ENCODE measurements at places on chromosomes 5 and 9.
A peak's percentile ranks its signal among the peaks of the same experiment; 100 is the strongest.

GRCh38 chr9:69900406-69900805 lies 79.8 kb downstream of the CFAP95 start:
- DNase-seq, result no peak

DNA sequence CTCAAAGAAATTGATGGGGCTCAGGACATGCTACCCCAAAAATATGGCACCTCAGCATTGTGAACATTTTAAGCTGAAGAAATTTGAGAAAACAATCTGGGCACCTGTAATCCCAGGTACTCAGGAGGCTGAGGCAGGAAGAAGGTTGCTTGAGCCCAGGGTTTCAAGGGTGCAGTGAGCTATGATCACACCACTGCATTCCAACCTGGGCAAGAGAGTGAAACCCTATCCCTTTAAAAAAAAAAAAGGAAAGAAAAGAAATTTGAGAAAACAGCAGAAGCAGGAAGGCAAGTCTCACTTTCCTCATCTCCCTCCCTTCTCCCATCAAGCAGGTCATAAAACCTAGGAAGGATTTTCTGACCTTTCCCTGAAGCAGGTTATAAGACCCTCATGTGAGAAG lies 23.6 kb downstream of the TPD52L3 start:
- DNase-seq, result no peak

- no peak for DNase-seq
These were observed 21.8 kb downstream of the IL9 start for GRCh38 chr5:135873831-135874230.

DNA sequence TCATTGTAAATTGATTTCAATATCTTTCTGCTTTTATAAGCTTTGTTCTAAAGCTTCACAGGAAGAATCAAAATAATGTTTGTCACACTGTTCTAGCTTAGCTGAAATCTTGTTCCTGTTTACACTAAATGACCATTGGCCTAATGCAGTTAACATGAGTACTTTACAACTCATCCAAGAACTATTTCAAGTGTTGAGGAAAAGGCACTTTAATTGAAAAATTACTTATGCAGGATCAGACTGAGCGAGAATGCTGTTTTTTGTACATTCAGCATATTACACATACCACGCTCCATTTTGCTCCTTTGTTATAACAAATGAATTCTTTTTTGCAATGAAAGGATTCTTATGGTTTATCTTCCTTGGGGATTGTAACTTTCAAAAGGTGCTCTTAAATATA lies 22.4 kb upstream of the SMIM15 start:
- no peak for DNase-seq

GRCh38 chr5:138369706-138370105 lies 17.2 kb downstream of the KDM3B start:
- no peak for DNase-seq

DNA sequence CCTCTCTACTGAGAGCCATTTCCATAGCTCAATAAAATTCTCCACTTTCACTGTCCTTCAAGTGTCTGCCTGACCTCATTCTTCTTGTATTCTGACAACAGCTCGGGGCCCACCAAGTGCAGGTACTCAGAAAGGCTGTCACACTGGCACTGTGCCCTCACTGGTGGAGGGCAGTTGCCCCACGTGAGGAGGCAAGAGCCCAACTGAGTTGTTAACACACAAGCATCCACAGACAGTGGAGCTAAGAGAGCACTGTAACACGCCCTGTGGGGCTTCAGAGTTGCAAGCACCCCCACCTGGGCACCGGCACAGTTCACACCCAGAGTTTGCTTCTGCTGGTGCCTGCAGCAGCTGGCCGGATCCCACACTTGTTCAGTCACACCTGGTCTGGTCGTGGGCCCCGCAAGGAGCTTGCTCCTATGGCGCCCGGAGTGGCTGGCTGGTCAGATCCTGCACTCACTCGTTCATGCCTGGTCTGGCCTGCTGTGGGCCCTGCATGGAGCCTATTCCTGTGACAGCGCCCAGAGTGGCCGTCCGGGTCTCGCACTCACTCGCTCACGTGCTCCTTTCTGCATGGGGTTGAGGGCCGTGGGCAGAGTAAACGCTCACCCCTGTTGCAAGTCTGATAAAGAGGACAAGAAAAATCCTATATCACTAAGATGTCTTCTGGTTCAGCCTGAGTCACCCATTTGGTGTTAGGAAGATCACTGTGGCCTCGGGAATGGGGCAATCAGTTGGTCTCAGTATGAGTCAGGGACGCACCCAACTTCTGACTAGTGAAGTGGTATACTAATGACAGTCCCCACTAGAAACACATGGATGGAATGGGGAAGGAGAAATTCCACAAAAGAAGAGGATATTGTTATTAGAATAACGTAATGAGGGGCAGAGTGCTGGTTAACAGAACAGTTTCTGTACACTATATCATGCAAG lies 87.0 kb upstream of the CCNH start:
- DNase-seq, result no peak

DNA sequence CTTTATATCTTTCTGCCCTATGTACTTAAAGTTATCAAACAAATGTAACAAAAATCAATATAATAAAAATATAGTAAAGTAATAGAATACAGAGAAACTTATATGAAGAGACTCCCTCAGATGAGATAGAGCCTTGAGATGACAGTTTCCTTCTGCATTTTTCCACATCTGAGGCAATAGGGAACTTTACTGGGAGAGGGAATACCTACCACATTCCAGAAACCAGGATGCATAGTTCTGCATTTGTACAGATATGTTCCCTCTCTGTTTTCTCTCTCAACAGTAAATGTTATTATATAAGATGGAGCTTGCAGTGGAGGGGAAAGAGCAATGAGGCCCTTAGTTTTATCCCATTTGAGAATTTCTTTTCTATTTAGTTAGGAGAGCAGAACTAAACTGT lies 109.6 kb upstream of the KCNN2 start:
- no peak for DNase-seq

DNA sequence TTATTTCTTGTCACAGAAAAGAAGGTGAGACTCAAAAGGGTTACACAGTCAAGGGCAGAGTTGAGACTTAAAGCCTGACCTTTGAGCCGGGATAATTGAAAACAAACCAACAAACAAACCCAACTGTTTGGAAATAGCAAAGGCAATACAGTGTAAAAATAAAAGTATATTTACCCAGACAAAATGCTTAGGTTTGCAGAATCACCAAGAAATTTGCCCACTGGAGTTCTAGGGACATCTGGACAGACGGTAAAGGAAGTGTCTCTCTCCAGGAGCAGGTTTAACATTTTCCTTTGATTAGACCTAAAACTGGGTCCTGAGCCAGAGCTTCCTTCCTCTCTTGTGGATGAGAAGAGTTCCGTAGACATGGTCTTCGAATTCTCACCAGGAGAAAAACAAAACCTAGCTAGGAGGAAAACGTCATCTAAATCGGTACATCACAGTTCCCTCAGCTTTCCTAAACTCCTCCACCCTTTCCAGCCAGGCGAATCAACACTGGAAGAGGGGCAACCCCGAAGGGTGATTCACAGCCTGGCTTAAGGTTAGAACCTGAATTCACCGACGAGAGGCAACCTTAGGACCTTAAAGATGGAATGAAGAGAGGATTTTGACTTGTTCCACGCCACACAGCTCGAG lies 673 bp downstream of the CDC25C start:
- DNase-seq, result no peak

GRCh38 chr9:33332011-33332410 lies 41.7 kb downstream of the NFX1 start:
- no peak for DNase-seq

DNA sequence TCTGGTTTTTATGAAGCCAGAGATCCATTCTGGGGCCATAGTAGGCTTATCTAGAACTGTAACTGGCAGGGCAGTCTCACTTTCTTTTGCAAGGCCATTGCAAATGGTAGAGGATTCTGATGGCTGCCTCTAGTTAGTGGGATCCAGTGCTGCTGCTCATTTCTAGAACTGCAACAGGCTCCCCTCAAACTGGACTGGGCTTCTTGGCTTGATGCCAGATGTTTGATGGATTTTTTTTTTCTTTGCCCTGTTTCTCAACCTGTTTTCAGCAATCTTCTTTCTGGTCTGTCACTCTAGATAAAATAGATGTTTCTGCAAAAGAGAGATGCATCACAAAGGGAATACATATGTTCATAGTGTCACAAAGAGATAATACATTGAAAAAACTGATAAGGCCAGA lies 11.9 kb downstream of the CARTPT start:
- DNase-seq, result no peak

GRCh38 chr9:110083866-110084265 lies 124.1 kb downstream of the C9orf152 start:
- no peak for DNase-seq

- no peak for DNase-seq
These were observed 605.9 kb upstream of the KLF4 start for GRCh38 chr9:108095496-108095895.

DNA sequence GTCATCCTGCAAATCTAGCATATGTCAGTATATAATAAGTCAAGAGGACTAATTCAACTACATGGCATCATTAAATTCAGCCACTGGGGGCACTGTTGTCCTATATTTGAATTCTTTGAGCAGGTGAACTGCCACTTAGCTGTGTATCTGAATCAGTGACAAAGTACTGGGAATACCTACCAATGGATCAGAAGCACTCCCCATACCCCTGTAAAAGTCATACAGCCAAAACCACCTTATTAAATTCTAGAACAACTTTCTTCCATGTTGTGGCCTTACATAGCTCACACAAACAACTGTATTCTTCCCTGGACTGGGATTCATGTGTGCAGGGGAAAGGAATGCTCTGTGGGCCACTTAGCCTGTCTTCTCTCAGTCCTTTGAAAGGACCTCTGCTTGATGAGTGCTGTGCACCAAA lies 57.4 kb upstream of the PLPP6 start:
- peak; percentile 47 for DNase-seq

DNA sequence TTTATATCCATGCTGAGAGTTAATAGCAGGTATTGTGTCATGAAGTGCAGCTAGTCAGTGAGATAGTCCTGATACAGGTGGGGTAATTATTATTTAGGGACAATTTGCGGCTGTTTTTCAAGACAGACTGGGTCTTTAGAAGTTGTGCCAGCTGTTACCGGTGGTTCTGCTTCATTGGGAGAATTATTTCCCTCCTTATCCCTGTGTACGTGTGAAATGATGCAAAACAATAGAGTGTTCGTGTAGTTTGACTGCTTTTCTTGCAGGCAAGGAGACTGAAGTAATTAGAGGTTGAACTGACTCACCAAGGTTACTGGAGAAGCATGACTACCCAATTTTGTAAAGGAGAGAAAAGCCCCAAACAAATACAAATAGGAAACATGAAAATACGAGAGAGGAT lies 101.7 kb downstream of the ARRDC3 start:
- no peak for DNase-seq

- no peak for DNase-seq
These were observed 437.5 kb downstream of the TMEM232 start for GRCh38 chr5:110288766-110289511.

DNA sequence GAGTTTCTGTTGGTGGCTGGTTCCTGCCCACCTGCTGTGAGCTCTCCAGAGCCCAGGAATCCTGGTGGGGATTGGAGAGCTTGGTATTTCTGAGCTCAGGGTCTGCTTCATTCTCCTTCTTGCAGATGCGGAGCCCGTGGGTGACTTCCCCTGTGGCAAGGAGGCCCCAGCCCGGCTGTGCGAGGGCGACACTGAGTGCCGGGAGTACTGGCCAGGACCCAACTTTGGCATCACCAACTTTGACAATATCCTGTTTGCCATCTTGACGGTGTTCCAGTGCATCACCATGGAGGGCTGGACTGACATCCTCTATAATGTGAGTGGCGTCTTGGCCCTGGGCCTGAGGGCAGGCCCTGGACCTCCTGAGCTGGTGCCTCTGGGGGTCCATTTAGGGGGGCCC lies 39.5 kb downstream of the CACNA1B start:
- no peak for DNase-seq

DNA sequence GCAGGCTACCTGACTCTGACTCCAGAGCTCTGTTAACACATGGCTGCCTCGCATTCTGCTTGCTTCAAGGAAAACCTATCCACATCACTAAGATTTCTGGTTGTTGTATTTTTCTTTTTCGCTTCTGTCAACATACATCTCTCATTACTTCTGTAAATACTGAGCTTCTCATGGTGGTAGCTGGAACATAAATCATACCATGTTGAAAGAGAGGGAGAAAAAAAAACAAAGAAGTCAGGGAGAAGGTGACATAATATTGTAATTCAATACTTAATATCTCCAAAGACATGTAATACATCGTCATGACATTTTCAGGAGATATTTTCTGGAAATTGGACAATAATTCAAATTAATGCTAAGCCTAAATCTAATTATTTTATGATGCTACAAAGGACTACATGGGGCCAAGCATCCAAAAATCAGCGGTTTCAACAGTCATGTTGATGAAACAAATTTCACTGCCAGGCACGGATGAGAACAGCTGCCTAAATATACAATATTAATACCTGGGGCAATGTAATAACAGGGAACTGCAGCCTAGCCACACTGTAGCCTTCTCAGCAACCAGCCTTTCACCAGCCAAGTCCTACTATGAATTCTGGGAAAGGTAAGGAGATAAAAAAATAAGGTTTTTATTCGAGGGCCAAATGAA lies 332.0 kb downstream of the TRIM32 start:
- no peak for DNase-seq

DNA sequence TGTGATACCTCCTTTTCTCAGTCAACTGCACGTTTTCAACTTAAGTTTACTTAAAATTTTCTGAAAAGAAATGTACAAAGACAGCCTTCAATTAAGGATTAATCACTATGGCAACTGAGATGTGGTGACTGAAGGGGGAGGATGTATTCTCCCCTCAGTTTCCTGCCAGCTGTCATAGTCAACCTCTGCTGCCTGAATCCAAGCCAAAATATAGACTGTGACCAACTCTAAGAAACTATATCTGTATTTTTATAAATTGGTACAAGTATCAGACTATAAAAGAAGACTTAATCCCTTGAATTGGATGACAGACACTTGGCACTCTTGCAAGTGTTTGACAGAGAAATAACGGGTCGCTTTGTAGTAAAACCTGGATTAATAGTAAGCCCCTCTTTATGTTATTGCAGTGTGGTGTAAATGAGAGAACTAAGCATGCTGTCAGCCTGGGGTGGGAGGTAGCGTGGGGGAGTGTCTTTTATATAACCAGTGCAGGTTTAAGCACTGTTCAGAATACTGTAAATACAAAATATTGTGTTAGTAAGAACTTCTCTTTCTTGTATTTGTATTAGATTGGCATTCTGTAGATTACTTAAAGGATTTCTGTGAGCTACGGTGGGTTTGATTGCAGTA lies 106.4 kb downstream of the ERCC6L2 start:
- no peak for DNase-seq

DNA sequence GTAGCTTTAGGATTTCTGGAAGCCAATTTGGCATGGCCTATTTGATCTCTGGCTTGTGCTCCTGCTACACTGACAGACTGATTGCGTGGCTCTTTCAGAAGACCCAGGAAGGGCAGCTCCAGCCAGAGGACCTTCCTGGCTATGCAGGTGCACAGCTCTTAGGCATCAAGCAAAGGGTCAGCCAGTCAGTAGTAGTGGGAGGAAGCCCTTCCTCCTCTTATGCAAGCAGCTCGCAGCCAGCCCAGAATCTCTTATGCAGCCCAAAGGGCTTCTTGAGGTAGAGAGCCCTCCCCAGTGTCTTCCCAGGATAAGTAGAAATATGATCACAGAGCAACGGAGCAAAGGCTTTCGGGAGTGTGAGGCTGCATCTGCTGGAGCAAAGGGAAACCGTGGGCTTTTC lies 43.2 kb downstream of the SLC36A1 start:
- no peak for DNase-seq

GRCh38 chr9:25700430-25700829 lies 22.2 kb upstream of the TUSC1 start:
- no peak for DNase-seq

- DNase-seq, result no peak
These were observed 16.1 kb upstream of the TMED7 start for GRCh38 chr5:115641948-115642347.

- DNase-seq, result no peak
These were observed 34.8 kb downstream of the ZNF131 start for GRCh38 chr5:43155394-43156096.

GRCh38 chr5:73222173-73222572 lies 49.2 kb downstream of the TMEM174 start:
- DNase-seq, result no peak

Measured in stimulated activated CD4-positive, alpha-beta T cell treated with anti-CD3 and anti-CD28 coated beads, Interleukin-1b, Interleukin-23, amount 100 ng/mL, for 48 hours (primary cell).